ENCODE measurements at places on chromosomes 11 and 22.

DNA sequence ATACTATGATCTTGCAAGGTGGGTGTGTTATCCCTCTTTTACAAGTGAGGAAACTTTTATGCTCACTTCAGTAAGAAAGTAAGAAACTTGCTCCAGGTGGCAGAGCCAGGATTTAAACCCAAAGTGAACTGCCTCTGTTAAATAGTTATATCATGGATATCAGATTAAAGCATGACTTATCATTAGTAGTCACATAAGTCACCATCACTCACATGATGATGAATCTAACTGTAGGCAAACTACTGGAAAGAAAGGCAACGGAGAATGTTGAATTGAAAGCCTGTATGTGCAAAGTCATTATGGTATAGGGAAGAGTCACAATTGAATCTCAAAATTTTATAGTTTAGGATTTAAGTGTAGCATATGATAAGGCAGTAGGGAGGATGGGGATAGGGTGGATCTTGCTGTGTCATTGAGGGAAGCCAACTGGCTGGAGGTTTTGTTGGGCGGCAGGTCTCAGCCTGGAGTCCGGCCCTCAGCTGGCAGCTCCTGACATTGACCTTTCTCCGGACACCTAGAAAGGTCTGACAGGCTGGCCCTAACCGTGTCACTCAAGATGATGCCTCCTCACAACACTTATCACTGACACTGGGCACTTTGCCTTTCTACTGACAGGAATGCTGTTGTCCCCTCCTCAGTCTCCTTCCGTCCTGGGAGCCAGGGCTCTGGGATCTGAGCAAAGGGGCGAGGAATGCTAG lies 98.3 kb downstream of the EMSY start:
- no peak for DNase-seq

GRCh38 chr11:120185706-120186455 lies 25.0 kb upstream of the OAF start:
- no peak for DNase-seq

- DNase-seq, result no peak
These were observed 293.3 kb downstream of the BRD1 start for GRCh38 chr22:49534386-49534785.

DNA sequence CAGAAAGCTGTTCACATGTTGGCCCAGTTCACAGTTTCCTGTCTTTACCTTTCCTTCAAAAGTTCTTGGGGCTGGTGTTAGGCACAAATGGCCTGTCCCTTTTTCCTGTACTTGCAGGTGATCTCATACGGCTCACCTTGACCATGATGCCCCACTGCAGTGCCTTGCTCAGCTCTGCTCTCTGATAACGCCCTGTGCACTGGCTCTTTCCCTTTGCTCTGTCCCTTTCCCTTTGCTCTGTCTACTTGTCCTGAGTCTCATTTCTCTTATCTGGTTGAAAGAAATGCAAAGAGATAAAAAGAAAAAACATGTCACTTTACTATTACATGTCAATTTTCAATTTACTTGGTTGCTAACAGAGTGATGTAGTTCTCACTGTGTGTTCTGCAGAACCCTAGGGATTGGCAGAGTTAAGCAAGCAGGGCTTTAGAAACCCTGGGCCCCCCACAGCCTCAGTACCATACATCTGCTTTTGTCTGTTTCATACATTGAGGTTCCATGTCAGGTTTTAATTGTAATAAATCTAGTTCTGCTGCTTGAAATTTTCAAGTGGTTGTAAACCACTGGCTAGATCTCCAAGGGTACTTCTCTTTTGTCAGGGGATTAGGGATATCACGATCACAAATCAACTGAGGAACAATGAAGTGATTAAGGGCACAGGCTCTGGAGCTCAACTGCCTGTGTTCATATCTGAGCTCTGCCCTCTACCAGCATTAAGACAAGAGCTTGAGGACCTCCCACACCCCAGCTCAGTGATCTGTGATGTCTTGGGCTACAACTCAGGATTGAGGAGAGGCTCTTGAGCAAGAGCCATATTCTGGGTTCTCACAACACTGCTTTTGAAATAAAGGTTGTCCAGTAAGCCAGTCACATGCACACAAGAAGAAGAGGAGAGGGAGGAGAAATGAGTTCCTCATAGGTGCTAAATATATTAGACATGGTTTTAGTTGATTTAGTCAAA lies 16.3 kb upstream of the SORL1 start:
- DNase-seq, result no peak

DNA sequence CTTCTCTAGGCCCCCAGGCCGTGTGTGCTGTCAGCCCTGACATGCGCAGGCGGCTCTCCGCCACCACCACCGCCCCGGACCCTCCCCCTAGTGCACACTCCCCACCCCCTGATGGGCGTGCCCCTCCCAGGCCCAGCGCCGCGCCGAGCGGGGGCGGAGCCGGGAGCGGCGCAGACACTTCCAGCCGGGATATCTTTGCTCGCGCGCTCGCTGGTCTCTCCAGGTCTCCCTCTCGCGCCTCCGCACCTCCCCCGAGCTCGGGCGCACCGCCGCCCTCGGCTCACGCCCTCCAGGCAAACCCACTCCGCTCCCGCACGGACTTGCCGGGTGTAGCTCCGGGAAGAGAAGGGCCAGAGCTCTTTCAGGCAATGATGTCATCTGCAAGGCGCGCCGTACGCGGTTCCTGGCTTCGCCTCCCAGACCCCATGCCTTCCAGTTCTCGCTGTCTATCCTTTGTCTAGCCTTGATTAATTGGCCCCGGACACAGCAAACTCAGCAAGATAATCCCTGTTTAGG lies at the start of gene SCN3B:
Gene SCN3B (minus strand): TSS at position 59 of the 516 bp plus-strand sequence. CDS start 823 bp downstream, outside the sequence.
- no peak for DNase-seq

DNA sequence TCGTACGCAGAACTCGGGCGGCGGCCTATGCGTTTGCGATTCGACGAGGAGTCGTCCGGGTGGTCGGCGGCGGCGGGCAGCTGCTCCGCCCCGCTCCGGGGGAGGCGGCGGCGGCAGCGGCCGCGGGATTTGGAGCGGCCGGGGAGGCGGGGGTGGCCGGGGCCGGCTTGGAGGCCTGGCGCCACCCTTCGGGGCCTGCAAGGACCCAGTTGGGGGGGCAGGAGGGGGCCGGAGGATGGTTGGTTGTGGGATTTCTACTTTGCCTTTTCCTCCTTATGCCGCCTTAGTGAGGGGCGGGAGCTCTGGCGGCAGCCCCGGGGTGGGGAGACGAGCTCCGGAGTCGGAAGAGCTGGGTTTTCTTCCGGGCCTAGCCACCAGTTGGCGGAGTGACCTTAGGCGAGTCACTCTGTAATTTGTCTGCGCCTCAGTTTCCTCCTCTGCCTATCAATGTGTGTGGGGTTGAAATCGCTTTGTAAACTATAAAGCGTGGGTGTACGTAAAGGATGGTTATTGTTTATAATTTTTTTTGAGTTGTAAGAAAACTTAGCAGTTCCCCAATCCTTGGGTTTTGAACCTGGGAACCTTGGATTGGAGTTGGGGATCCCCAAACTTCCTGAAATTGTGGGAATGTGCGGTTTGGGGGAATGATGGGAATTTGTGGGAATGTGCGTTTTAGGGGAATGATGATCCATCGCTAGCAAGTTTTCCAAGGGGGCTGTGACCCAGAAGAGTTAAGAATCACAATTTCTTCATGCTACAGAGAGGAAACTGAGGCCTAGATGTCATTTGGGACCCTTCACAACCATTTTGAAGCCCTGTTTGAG lies 679 bp downstream of the TUG1 start:
- DNase-seq, result no peak

DNA sequence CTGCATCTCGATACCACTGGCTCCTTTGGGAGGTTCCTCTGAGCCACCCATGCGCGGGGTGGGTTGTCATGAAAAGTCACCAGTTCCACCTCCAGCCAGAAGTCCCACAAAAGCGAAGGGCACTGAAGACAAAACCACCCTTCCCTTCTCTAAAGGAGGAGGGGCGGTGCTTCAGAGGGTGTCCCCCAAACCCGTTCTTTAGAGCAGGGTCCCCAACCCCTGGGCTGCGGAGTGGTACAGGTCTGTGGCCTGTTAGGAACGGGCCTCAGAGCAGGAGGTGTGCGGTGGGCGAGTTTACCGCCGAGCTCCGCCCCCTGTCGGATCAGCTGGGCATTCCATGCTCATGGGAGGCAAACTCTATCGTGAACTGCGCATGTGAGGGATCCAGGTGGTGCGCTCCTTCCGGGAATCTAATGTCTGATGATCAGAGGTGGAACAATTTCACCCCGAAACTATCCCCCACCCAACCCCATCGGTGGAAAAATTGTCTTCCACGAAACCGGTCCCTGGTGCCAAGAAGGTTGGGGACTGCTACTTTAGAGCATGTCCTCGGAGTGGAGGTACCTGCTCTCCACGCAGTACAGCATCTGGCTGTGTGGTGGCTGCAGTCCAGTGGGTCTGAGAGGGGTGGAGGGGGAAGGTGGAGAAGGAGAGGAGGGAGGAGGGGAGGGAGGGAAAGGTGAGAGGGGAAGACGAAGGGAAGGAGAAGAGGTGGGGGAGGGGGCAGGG lies 72.9 kb upstream of the SEPTIN5 start:
- no peak for DNase-seq

GRCh38 chr11:33160136-33160535 lies 1.1 kb downstream of the CSTF3 start:
- DNase-seq, result no peak

- DNase-seq, result peak; percentile 8
These were observed 12.2 kb upstream of the OR52D1 start for GRCh38 chr11:5476186-5476819.

DNA sequence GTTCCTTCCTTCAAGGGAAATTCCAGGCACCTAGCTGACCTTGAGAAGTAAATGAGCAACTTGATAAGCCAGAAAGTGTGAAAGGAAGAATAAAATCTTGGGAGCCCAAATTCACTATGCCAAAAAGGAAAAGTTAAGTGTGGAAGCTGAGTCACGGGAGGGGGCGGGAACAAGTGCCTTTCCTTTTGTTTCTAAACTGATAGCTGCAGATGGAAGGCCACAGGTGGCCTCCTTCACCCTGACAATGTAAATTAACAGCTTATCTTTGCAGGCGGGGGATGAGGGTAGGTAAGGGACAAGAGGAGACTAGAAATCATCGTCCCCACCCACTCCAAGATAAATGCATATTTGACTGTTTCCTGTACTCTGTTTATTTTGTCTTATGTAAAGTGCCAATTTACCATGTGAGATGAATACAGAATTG lies 36.4 kb upstream of the TREH start:
- DNase-seq, result no peak

GRCh38 chr11:33040862-33041453 lies 1.6 kb downstream of the TCP11L1 start:
- DNase-seq, result no peak

- no peak for DNase-seq
These were observed 25.2 kb downstream of the PDE3B start for GRCh38 chr11:14668731-14669301.

GRCh38 chr11:14106303-14107049 lies 144.0 kb downstream of the SPON1 start:
- no peak for DNase-seq

DNA sequence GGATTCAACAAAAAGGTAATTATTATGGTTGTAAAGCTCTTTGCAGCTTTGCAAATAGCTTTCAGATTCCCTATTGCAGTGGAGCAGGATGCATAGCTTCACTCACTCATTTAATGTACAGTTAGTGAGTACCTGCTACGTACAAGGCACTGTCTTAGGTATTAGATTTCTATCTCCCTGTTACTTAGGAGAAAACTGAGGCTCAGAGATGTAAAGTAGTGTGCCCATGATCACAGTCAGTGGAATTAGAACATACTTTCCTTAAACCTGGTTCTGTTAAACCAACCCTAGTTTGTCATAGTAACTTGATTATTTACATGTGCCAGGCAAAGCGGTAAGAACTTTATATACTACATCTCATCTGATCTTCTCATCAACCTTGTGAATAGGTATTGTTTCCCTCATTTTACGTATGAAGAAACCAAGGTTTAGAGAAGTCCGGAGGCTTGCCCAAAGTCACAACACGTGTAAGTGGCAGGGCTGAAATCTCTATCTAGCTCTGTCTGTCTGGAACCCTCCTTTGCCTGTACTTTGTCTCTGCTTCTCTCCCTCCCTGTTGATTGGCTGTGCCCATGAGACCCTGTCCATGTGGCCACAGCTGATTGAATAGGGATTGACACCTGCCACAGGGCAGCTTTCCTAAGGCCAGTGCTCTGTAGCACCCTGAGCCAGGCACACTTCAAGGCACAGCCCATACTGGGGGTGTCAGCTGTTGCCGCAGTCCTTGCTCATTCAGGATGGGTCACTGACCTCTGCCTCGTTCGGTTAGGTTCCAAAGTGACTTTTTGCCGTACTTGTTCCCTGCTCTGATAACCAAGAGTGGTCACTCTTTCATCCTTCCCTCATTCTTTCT lies 63.8 kb upstream of the PRSS23 start:
- no peak for DNase-seq

GRCh38 chr22:33274214-33275072 lies 216.3 kb upstream of the SYN3 start:
- no peak for DNase-seq

DNA sequence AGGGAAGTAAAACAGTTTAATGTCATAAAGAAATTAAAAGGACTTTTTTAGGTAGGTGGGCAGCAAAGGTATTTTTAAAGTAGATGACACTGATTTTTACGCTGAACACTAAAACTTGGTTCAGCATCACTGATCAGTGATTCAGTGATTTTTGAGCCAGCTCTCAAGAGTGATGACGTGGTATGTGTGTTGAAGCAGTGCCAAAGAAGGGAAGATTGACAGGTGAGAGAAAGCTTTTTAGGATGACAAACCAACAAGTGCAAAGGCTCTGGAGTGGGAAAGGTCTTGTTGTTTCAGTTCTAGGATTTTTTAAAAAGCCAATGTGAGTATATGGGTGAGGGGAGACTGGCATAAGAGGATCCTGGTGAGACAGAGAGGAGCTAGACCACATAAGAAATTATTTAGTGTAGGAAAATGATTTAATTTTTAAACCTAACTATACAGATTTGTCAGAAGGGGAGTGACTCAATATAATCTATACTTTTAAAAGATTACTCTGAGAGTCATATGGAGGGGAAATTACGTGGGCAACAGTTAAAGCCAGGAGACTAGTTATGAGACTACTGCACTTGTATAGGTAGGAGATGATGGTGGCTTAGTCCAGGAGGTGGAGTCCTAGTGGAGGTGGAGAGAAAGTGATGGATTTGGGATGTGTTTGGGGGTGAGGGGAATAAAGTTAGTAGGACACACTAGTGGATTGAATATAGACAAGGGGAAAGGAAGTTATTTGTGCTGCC lies 17.6 kb upstream of the CALCB start:
- DNase-seq, result no peak

GRCh38 chr11:2923446-2924375 lies 5.5 kb downstream of the PHLDA2 start:
- DNase-seq, result no peak

- DNase-seq, result no peak
These were observed 5.1 kb upstream of the MYRF start for GRCh38 chr11:61747192-61747966.

DNA sequence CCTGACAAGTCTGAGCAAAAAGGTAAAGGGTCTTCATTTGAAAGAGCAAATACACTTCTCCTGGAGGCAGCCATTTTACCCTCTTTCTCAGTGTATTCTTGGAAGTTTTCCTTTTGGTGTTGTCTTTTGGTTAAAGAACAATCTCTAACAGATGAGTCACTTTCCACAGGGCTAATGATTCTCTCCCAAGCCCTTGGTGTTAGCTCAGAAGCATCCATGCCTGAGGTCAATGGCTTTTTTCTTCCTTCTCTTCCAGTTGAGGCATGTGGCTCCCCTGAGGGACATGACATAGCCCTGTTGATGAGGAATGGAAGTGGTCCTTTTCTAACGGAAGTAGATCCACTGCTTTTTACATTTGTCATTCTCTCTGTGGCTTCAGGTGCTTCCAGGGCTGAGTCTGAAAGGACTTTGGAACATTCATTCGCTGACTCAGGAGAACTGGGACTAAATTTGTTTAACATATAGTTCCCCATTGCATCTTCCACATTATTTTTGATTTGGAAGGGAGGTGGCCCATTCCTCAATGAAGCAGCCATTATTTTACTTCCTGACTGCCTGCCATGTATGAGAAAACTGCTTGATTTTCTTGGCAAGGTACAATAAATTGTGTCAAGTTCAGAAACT lies 13.8 kb upstream of the POGLUT3 start:
- DNase-seq, result no peak

Measured in AG09309 (cell line).